Sigmoid colon (tissue), 7 donors: ENCODE measurements at places on chromosomes 2 and 18. TPM values are rescaled to one million over a fixed set of nuclear protein-coding genes. Genes with fewer than 3 reads are reported as not detected.

DNA sequence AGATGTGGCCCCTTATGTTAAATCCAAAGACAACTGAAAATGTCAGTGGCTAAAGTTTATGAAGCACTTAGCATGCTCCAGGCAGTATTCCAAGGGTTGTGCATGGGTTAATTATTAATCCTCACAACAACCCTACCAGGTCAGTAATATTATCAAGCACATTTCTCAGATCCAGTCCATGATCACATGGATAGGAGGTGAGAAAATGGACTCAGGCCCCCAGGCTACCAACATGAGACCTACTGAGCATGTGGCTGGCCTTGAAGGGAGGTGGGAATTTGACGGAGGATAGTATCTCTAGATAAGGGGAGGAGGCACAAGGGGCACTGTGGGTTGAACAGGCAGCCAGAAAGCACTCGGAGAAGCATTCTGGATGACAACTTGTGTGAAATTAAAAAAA is 412.0 kb downstream of the MEIS1 start:
- no peak for DNase-seq

DNA sequence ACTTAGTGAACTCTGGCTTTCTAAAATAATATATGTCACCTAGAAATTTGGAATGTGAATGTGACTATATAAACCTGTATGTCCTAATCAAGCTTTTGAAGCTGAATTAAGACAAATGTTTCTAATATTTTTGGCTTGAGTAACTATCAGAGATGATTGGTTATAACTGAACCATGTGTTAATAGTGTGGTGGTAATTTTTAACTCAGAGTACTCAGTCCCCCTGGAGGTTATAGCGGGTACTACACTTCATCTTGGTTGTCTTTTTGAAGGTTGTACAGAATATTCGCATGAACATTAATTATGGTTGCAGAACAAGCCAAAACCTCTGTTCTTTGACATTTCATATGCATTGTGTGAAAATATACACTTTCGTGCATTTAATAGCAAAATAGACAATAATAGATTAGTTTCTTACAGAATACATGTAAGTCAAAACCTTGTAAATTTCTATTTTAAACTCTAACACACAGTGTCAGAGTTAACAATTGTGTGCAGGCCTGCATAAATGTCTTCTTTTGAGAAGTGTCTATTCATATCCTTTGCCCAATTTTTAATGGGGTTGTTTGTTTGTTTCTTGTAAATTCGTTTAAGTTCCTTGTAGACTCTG is 86.0 kb downstream of the OSBPL6 start:
- DNase-seq, result no peak

GRCh38 chr2:16115881-16116830 is 175.8 kb downstream of the MYCN start:
- DNase-seq, result no peak

DNA sequence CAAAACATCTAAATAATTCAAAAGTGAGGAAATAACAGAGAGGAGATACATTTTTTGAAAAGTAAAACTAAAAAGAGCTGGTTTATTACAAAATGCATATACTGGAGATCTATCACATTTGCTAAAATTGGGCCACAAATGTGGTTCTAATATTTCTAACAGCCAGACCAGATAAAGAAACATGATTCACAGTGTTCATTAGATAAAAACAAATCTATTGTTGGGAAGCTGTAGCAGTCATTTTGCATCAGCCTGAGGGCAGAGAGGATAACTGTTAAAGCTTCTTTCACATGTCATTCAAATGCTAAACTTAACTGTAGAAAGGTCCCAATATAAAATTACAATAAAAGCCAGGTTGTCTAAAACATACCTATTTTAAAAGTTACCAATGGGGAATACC is 148.3 kb downstream of the GULP1 start:
- no peak for DNase-seq

- DNase-seq, result no peak
Observed at GRCh38 chr2:18927525-18928232, 338.3 kb upstream of the NT5C1B start.

- DNase-seq, result no peak
Observed at GRCh38 chr2:68561372-68561771, 82.0 kb upstream of the PROKR1 start.

TBR1 gene
- total RNA-seq, result not detected

DPP4 gene
- 11.1 TPM for total RNA-seq

ZNG1B gene
- total RNA-seq, result 21.0 TPM

STPG4 gene
- total RNA-seq, result 0.66 TPM

SERPINB4 gene
- not detected for total RNA-seq

LIMS3 gene
- 7.2 TPM for total RNA-seq
